Large intestine (tissue), 12 donors: ENCODE measurements at places on chromosomes 1 and 21. TPM values are rescaled to one million over a fixed set of nuclear protein-coding genes. Genes with fewer than 3 reads are reported as not detected.

Gene CYP4A11
- polyA plus RNA-seq, result 0.13 TPM

Gene PLEKHA6
- polyA plus RNA-seq, result 59.3 TPM

Gene C1orf94
- not detected for polyA plus RNA-seq

Gene SYCP1
- not detected for polyA plus RNA-seq

Gene LYPD8
- 2.1 TPM for polyA plus RNA-seq

Gene TAGLN2
- polyA plus RNA-seq, result 271 TPM

Gene THEMIS2
- polyA plus RNA-seq, result 4.9 TPM

Gene SPRR2A
- not detected for polyA plus RNA-seq

Gene GSTM5
- polyA plus RNA-seq, result 7.2 TPM

Gene CCDC185
- not detected for polyA plus RNA-seq

Gene NUAK2
- polyA plus RNA-seq, result 8.5 TPM

Gene VHLL
- not detected for polyA plus RNA-seq

Gene PACC1
- polyA plus RNA-seq, result 4.6 TPM

Gene CD46
- polyA plus RNA-seq, result 288 TPM

Gene PADI6
- polyA plus RNA-seq, result not detected

Gene CHRM3
- 9.5 TPM for polyA plus RNA-seq

Gene LRRC38
- 0.22 TPM for polyA plus RNA-seq

Gene OBSCN
- 58.9 TPM for polyA plus RNA-seq

Gene MCOLN2
- 3.2 TPM for polyA plus RNA-seq
